ENCODE measurements at places on chromosomes 13 and 19. TPM values are rescaled to one million over a fixed set of nuclear protein-coding genes. Genes with fewer than 3 reads are reported as not detected.

DNA sequence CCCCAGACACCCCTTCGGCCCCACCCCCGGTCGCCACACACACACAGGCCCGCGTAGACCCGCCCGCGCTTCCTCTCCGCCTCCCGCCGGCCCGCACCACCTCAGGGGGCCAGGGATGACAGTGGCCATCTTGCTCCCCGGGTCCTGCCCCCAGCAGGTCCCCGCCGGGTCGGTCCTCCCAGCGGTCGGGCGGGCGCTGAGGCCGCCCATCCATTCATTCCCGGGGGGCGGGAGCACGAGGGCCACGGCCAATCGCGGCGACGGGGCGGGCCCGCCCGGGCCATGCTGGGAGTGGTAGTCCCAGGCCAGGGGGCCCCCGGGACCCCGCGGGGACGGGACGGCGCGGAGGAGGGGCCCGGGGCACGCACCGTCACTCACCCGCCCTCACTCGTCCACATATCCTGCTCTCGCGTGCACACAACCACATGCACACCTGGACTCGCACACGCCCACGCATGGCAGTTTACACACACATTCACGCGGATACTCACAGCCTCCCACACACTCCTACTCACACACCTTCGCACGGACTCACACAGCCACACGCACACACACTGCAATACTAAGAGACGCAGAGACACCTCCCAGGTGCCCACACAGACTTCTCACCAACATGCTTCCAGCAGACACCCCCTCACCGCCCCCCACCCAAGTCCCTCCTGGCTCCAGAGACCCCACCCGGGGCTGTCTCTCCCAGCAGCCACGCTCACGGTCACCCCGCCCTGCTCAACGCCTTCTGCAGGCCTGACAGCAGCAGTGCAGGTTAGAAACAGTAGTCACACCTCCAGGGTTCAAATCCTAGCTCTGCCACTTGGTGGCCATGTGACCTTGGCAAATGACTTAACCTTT is at the start of gene DPF1:
DPF1 (minus strand) TSS at position 209 of the 849 bp plus-strand sequence; CDS start at position 129, 80 bp downstream.
- DNase-seq, result no peak
- H3K4me3 ChIP-seq, result peak within 1 kb of the TSS; percentile 19
- no peaks in the 10 kb centered on the region for H3K36me3 ChIP-seq

USP12 gene
- 19.2 TPM for total RNA-seq

DNA sequence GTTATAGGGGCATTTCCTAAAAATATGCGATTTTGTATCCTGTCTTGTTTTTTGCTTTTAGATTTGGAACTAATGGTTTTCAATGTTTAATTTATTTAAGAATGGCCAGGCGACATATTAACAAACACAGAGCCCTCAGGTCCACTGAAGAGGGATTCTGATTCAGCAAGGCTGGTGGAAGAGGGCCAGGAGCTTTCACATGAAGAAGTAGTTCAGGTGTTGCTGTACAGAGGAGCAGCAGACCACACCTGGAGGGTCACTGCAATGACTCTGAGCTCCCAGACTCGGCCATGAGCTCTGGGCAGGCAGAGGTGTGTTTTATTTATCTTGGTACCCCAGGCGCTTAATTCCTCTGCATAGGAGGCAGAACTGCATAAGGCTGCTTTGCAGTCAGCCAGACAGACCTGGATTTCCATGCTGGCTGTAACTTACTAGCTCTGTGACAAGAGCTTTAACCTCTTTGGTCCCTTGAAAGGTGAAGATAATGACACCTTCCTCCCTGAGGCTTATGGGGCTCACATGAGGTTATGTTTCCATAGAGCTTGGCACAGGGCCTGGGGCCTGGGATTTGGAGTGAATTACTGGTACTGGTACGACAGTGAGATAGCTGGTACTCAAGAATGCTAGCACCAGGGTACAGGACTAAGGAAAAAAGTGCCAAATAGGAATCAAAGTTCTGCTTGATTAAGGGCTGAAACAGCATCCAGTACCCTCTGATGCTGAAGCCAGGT is 184.7 kb downstream of the OXGR1 start:
- peak; percentile 58 for DNase-seq
- no peaks in the 10 kb centered on the region for H3K27me3 ChIP-seq
- no peak overlapping the region for H3K4me3 ChIP-seq
- no peak overlapping the region for H3K27ac ChIP-seq

ZNF296 gene
- total RNA-seq, result not detected

DNA sequence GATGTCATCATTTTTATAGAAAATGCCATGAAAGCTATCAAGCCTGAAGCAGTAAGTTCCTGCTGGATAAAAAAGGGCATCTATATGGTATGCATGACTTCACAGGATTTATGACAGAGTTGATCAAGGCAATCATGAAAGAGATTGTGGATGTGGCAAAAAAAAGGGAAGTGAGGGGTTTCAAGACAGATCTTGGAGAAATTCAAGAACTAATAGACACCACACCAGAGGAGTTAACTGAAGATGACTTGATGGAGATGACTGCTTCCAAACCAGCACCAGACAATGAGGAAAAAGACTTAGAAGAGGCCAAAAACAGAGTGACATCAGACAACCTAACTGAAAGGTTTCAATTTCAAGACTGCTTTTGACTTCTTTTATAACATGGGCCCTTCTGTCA is 691.1 kb upstream of the SLC10A2 start:
- no peaks in the 10 kb centered on the region for H3K36me3 ChIP-seq
- no peaks in the 10 kb centered on the region for H3K4me1 ChIP-seq
- no peak overlapping the region for H3K4me3 ChIP-seq
- DNase-seq, result no peak
- no peak overlapping the region for H3K27ac ChIP-seq
- no peaks in the 10 kb centered on the region for H3K27me3 ChIP-seq

GRCh38 chr13:112767506-112768471 is 78.0 kb downstream of the ATP11A start:
- H3K4me1 ChIP-seq, result peaks cover 47% of the 10 kb centered on the region
- no peaks in the 10 kb centered on the region for H3K36me3 ChIP-seq
- no peak for DNase-seq
- no peak overlapping the region for H3K4me3 ChIP-seq

TMEM38A gene
- total RNA-seq, result 7.8 TPM

NUDT19 gene
- total RNA-seq, result 9.4 TPM

GRCh38 chr13:21884965-21885567 is 214.2 kb downstream of the FGF9 start:
- no peaks in the 10 kb centered on the region for H3K4me1 ChIP-seq
- H3K27ac ChIP-seq, result no peak overlapping the region
- no peak for DNase-seq
- no peaks in the 10 kb centered on the region for H3K27me3 ChIP-seq

GRCh38 chr13:111372651-111373425 is 52.4 kb downstream of the TEX29 start:
- H3K4me3 ChIP-seq, result no peak overlapping the region
- no peak overlapping the region for H3K27ac ChIP-seq
- no peak for DNase-seq
- no peaks in the 10 kb centered on the region for H3K4me1 ChIP-seq
- no peaks in the 10 kb centered on the region for H3K36me3 ChIP-seq
- no peaks in the 10 kb centered on the region for H3K27me3 ChIP-seq

ZNF556 gene
- total RNA-seq, result not detected

DNA sequence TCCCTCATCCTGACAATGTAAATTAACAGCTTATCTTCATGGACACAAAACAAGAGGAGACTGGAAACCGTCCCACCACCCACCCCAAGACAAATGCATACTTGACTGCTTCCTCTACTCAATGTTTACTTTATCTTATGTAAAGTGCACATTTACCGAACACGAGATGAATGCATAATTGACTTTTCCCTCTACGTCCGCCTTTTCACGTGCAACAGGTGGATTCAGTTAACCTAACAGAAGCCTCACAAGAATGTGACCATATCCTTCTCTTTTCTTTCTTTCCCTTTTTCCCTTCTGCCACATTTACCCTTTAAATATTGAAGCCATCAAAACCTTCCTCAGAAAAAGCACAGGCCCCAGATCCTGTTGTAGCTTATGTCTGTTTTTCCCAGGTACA is 468.0 kb downstream of the UQCRFS1 start:
- H3K36me3 ChIP-seq, result no peaks in the 10 kb centered on the region
- no peak overlapping the region for H3K27ac ChIP-seq
- no peaks in the 10 kb centered on the region for H3K27me3 ChIP-seq
- no peak for DNase-seq

UNC13A gene
- 2.7 TPM for total RNA-seq

DNA sequence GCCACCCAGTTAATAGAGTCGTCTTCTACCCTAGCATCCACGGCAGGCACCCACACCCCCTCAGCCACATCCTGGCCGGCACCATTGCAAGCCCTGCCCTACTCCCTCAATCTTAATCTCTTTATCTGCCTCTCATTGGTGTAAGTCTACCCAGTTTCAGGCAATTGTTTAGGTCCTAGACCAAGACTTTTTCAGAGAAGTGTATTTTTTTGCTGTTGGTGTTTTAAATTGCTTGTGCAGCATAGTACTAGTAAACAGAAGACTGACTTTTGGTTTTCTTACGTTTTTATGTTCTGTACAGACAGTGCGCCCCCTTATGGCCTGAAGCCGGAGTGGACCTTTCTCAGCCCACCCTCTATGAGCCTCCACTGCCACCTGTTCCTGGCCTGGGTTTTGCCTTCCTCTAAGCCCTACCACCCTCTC is 2.3 kb upstream of the LCP1 start:
- no peaks in the 10 kb centered on the region for H3K4me1 ChIP-seq
- no peak overlapping the region for H3K4me3 ChIP-seq
- DNase-seq, result peak; percentile 25
- H3K36me3 ChIP-seq, result no peaks in the 10 kb centered on the region
- H3K27me3 ChIP-seq, result no peaks in the 10 kb centered on the region

Measured in thyroid gland (tissue), 4 donors.